ENCODE measurements at places on chromosomes 7 and 10.

DNA sequence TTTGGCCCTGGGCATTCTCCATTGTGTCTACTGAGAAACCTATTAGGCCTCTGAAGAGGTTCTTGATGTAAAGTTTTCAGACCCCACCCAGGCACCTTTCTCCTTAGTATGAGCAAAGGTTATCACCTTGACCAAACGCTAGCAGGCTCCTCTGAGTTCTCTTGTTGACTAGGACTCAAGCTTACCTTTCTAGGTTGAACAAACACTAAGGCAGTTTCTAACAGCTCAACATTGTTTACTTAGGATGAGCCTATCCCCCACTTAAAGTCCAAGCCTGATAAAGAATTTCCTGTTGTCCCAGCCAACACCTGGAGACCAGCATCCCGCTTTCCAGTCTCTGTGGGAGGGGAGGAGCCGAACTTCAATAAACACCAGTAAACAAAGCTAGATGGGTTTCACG, 26.3 kb upstream of the ITGB8 start:
- no peak for DNase-seq

DNA sequence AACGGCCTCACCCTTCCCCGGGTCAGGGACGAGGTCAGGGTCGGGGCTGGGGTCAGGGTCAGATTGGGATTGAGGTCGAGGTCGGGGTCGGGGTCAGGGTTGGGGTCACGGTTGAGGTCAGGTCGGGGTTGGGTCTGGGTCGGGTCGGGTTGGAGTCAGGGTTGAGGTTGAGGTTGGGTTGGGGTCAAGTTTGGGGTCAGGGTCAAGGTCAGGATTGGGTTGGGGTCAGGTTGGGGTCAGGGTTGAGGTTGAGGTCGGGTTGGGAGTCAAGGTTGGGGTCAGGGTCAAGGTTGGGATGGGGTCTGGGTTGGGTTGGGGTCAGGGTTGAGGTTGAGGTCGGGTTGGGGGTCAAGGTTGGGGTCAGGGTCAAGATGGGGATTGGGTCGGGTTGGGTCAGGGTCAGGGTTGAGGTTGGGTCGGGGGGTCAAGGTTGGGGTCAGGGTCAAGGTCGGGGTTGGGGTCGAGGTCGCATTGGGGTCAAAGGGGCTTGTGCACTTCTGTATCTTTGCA, 131.4 kb downstream of the VIPR2 start:
- DNase-seq = no peak

DNA sequence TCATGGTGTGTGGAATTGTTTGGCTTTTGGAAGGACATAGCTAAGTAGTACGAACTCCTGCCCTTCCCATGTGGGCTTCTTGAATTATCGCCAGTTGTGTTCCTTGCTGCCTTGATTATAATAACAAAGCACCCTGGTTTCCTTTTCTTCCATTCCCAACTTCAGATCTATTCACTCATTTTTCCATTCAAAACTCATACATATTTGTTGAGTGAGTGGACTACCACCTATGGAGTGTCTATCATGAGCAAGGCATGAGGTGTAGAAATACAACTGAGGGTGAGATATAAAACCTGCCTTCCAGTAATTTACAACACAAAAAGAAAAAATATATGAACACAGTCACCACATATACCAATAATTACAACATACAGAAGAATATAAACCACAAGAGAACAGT, 4.9 kb upstream of the COL17A1 start:
- DNase-seq = no peak

GRCh38 chr10:124590216-124591122, 128.8 kb downstream of the LHPP start:
- no peak for DNase-seq

- DNase-seq = no peak
Observed at GRCh38 chr7:28225576-28225975, 45.0 kb upstream of the JAZF1 start.

DNA sequence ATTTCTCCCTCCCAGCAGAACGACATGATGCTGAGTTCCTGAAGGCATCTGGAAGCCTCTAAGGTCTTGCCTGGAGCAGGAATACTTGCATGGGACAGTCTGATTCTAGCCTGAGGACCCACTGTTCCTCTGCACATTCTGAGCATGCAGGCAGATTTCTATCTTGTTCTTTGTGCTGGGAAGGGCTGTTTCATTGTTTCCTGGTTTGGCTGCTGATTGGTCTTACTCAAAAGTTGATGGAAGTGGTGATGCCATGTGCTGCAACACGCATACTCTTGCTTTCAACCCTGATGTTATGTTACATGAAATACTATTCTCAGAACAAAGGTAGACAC, 307.0 kb downstream of the GATA3 start:
- no peak for DNase-seq

- DNase-seq = peak; percentile 22
Observed at GRCh38 chr7:140206616-140207389, 30.0 kb upstream of the KDM7A start.

GRCh38 chr7:106071356-106071998, 40.6 kb downstream of the SYPL1 start:
- DNase-seq = peak; percentile 90

DNA sequence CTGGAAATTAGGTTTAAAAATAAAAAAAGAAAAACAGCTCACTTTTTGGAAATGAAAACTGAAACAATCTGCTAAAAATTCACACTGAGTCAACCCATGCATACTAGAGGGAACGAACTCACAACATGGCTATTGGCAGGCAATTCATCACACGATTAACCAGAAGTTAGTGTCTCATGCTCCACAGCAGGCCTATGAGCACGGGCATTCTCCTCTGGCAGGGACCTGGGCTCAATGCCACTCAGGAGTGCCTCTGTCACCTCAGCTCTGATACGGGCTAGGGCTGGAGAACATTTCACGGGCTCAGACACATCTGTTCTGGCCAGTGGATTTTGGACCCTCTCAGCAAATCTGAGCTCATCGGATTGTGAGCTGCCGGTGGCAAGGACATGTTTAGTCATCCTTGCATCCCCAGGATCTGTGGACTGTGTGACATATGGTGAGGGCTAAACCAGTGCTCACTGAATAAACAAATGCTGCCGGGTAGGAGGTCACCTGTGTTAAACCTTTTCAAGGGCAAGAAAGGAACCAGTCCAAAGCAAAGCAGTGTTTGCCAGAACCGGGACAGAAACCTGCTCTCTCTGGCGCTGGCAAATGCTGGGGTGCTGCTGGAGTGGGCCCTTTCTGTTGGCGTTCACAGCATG, 40.1 kb downstream of the POLR3A start:
- no peak for DNase-seq

GRCh38 chr10:130557181-130557845, 421.1 kb downstream of the GLRX3 start:
- DNase-seq = no peak

DNA sequence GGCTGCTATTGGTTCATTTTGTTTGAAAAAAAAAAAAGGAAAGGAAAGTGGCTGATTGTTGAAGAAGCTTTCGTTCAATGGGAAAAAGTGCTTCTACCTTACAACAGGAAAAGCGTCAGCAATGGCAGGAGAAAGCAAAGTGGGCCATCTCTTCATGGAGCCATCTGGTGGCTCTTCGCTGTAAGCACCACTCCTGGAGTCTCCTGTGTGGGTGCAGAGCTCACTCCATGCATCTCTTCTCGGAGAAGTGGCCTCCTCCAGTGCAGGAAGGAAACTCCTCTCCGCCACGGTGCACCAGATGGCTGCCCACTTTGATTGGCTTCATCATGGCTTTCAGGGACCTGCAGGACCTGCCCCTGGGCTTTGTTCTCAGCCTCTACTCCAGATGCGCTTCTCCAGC, 250.9 kb downstream of the PTEN start:
- DNase-seq = peak; percentile 68

- DNase-seq = no peak
Observed at GRCh38 chr10:110378533-110379108, 73.9 kb upstream of the SMNDC1 start.

DNA sequence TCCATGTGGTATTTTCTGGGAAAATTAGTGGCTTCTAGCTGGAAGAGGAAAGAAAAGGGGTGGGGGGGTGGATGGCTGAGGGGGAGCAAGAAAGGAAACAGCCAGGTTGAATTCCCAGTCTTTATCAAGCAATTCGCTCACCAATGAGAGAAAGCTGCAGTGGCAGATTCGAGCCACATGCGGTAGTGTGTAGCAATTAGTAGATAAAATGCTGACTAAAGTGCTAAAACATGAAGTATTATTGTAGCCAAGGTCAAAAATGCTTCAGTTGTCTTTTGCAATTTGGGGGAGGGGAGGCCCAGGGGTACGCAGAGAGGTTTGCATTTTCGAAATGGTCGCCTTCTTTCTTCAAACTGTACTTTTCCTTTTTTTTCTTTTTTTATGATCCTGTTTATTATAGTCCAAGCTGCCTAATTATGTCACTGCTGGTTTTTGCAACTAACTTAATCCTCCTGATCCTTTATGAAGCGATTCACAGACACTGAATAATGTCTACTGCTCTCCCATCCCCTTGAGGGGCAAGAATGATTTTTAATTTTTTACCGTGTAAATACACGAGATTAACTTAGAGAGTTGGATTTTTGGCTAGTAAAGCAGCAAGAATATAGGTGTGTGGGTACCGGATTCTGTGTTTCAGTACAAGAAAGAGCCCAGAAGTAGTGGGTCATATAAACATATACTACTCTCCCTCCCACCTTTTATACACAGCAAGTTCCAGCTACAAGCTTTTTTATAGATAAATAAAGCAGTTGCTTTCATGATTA, 3.6 kb upstream of the ARID5B start:
- DNase-seq = peak; percentile 58

GRCh38 chr10:1242975-1243374, 186.8 kb downstream of the WDR37 start:
- no peak for DNase-seq

DNA sequence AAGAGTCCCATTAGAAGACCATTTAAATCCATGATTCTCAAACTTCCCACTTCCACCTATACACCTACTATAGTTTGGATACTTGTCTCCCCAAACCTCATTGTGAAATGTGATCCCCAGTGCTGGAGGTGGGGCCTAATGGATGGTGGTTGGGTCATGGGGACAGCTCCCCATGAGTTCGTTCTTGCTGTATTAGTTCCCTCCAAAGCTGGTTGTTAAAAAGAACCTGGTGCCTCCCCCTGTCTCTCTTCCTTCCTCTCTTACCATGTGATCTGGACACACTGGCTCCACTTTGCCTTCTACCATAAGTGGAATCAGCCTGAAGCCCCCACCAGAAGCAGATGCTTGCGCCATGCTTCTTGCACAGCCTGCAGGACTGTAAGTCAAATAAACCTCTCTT, 53.9 kb downstream of the WIPF3 start:
- DNase-seq = no peak

DNA sequence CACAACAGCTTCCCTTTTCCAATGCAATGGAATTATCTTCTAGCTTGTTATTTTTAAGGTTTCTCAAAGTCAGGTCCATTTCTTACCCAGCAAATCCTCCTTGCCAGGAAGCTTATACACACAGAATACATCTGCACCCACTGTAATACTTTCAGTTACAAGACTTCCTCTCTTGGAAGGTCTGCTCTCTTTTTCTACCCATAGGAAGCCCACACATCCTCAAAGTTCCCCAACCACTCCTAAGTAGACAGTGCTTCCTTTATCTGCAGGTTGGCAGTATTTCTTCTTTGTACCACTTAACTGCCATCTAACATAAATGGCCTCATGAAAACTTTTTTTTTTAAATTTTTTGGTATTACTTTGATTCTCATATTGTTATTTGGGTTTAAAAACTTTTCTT, 155.6 kb downstream of the TAX1BP1 start:
- no peak for DNase-seq

- no peak for DNase-seq
Observed at GRCh38 chr10:47353351-47353750, 5.2 kb downstream of the RBP3 start.

- DNase-seq = no peak
Observed at GRCh38 chr7:22325671-22326070, 31.3 kb downstream of the RAPGEF5 start.

GRCh38 chr7:157757211-157757610, 420.4 kb downstream of the DNAJB6 start:
- DNase-seq = no peak

- DNase-seq = no peak
Observed at GRCh38 chr10:58618158-58618676, 105.5 kb downstream of the BICC1 start.

- DNase-seq = no peak
Observed at GRCh38 chr10:52541006-52541473, 227.0 kb downstream of the DKK1 start.

GRCh38 chr7:99061001-99061776, 82.7 kb downstream of the SMURF1 start:
- no peak for DNase-seq

GRCh38 chr7:85770332-85770731, 583.5 kb upstream of the SEMA3D start:
- no peak for DNase-seq

- DNase-seq = no peak
Observed at GRCh38 chr7:105816954-105817615, 59.3 kb downstream of the ATXN7L1 start.

DNA sequence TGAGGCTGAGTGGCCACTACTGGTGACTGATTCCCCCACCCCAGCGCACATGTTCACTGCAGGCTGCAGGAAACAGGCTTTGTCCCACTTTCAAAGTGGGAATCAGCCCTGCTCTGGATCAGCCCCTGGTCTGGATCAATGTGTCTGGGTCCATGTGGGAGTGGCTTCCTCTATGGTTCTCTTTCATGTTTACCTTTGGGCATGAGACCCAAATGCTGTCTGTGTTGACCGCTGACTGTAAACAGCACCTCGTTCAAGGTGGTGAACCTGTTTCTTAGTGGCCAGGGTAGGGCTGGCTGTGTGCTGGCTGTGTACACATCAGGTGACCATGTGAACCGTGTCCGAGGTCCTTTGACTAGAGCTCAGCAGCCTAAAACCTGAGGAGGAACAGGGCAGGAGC, 121.8 kb downstream of the CAMK1D start:
- DNase-seq = no peak

GRCh38 chr10:59085711-59086502, 90.5 kb upstream of the PHYHIPL start:
- no peak for DNase-seq

DNA sequence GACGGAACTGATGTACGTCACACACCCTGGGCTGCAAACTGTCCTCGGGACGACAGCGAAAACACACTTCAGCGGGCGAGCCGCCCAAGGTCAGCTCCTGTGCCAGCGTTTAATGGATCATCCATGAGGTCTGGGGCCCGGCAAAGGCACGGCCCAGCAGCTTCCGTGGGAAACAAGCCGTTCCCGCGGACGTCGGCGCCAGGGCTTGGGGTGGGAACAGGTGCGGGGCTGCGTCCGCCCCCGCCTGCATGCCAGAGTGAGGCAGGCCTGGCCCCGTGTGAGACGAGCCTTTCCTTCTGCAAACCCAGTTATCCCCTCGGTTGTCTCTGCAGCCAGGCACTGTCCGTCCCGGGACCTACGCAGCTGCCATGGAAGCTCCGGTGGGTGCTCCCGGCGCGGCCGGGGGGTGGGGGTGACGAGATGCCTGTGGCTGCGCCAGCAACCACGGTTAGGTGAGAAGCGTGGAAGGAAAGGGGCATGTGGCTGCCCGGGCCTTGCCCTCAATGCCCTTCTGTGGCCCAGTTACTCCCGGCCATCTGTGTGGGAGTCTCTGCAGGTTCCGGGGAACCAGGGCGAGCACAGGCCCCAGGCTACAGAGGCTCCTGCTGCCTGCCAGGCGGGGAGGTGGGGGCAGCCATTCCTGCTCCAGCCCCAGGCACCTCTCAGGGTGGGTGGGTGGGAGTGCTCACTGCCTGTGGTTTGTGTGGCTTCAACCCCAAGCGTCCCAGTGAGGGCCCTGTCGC, 42.2 kb upstream of the PDGFA start:
- no peak for DNase-seq
